ENCODE measurements at places on chromosomes 12 and 14. TPM values are rescaled to one million over a fixed set of nuclear protein-coding genes. Genes with fewer than 3 reads are reported as not detected.

The B3GNT4 gene
- total RNA-seq: 0.67 TPM

The NUAK1 gene
- 39.8 TPM for total RNA-seq

The PLEKHA5 gene
- total RNA-seq: 54.3 TPM

The NEUROD4 gene
- total RNA-seq: not detected

The TMEM30B gene
- 33.7 TPM for total RNA-seq

The NFATC4 gene
- total RNA-seq: 9.0 TPM

The ASB2 gene
- total RNA-seq: 0.17 TPM

The INHBE gene
- total RNA-seq: 1.0 TPM

The APOF gene
- not detected for total RNA-seq

The DACT1 gene
- total RNA-seq: 0.28 TPM

The ARHGEF25 gene
- 6.3 TPM for total RNA-seq

The KRT3 gene
- not detected for total RNA-seq

The ACVRL1 gene
- total RNA-seq: 0.33 TPM

The TMEM63C gene
- 6.3 TPM for total RNA-seq

The LMO3 gene
- total RNA-seq: not detected

The STXBP6 gene
- total RNA-seq: 0.17 TPM

The HVCN1 gene
- total RNA-seq: not detected

The VDR gene
- total RNA-seq: 89.5 TPM

The KRT85 gene
- total RNA-seq: not detected

The CLEC2B gene
- total RNA-seq: 0.17 TPM

The ASB8 gene
- 20.4 TPM for total RNA-seq

The LYZ gene
- total RNA-seq: not detected

The TMCC3 gene
- total RNA-seq: 22.7 TPM

The TSHR gene
- total RNA-seq: not detected

The EPYC gene
- total RNA-seq: not detected

The TSPAN11 gene
- 0.12 TPM for total RNA-seq

The MED6 gene
- total RNA-seq: 38.4 TPM

The NDUFA9 gene
- 37.8 TPM for total RNA-seq

The KRT83 gene
- not detected for total RNA-seq

The DDIT3 gene
- 28.3 TPM for total RNA-seq

The IFI27 gene
- total RNA-seq: 0.83 TPM

The PLEKHD1 gene
- total RNA-seq: not detected

The PTPRO gene
- 0.21 TPM for total RNA-seq

The GLI1 gene
- under 0.01 TPM for total RNA-seq

The COX8C gene
- total RNA-seq: not detected

The NOXRED1 gene
- 0.33 TPM for total RNA-seq

The KCNH5 gene
- total RNA-seq: not detected

The NAP1L1 gene
- 381 TPM for total RNA-seq

The CCDC175 gene
- total RNA-seq: not detected

The ZDHHC22 gene
- total RNA-seq: not detected

The ADAM21 gene
- total RNA-seq: 0.68 TPM

The NXPH4 gene
- total RNA-seq: 5.3 TPM

The DNAH10 gene
- 1.1 TPM for total RNA-seq

The TOMM20L gene
- total RNA-seq: not detected

The KRT71 gene
- total RNA-seq: not detected

The INSM2 gene
- not detected for total RNA-seq

The SMCO2 gene
- total RNA-seq: not detected

The AICDA gene
- not detected for total RNA-seq

The TMTC2 gene
- total RNA-seq: 7.3 TPM

The KLRG1 gene
- not detected for total RNA-seq
